ENCODE measurements at places on chromosomes 6 and 20.

GRCh38 chr20:3758566-3758965 is 9.0 kb downstream of the ADISSP start:
- no peak for DNase-seq

- DNase-seq: no peak
These were observed 583.8 kb upstream of the GJE1 start for GRCh38 chr6:141548966-141549365.

DNA sequence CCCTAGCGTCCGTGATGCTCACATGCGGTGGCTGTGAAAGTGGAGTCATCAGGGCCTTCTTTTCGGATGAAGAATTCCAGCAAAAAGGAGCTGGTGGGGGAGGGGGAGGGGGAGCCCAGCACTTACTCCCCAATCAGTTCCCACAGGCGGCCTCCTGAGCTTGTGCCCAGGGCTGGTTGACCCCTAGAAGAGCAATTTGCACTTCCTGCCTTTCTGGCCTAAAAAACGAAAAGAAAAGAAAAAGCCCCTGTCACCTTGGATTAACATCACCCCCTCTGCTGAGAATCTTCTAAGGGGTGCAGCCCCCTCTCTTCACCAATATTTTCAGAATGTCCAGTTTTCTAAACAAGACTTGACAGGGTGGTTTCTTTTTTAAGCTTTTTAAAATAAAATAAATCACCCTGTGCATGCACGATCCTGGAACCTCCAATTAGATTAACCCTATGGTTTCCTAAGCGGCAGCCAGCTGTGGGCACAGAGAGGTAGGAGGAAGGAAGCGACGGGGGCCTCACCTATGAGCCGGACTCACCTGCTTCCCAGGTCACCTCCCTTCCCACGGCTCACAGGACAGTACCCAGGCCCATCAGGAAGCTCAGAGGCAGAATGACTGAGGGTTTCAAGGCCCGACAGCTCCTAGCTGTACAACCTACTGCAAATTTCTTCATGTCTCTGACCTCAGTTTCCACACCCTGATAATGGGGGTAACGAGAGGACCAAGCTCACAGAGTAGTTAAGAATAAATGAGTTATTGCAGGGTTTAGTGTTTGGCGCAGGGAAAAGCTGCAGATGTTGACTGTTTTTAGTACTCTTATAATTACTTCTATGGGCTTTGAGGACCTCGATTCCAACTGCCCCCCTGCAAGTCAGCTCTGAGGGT is 10.5 kb upstream of the TGM2 start:
- no peak for DNase-seq

GRCh38 chr6:30394139-30394538 is 49.2 kb downstream of the RPP21 start:
- no peak for DNase-seq

DNA sequence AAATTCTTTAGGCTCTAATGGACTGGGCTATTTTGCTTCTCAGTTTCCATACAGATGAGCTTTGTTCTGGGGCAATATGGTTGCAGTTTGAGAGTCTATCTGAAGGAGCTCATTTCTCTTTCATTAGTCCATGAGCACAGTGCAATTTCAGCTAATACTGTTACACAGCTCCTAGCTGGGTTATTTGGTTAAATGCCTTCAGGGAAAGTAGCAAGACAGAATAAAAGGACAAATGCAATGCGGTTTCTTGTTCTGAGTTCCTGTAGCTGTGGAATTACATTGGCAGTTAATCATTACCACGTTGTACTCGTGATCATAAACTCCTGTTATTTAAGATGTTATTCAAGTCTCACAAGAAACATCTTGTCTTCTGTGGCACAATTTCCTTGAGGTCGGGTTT is 127.7 kb downstream of the BFSP1 start:
- no peak for DNase-seq

GRCh38 chr20:32017711-32018251 is 7.5 kb downstream of the CCM2L start:
- DNase-seq: no peak

DNA sequence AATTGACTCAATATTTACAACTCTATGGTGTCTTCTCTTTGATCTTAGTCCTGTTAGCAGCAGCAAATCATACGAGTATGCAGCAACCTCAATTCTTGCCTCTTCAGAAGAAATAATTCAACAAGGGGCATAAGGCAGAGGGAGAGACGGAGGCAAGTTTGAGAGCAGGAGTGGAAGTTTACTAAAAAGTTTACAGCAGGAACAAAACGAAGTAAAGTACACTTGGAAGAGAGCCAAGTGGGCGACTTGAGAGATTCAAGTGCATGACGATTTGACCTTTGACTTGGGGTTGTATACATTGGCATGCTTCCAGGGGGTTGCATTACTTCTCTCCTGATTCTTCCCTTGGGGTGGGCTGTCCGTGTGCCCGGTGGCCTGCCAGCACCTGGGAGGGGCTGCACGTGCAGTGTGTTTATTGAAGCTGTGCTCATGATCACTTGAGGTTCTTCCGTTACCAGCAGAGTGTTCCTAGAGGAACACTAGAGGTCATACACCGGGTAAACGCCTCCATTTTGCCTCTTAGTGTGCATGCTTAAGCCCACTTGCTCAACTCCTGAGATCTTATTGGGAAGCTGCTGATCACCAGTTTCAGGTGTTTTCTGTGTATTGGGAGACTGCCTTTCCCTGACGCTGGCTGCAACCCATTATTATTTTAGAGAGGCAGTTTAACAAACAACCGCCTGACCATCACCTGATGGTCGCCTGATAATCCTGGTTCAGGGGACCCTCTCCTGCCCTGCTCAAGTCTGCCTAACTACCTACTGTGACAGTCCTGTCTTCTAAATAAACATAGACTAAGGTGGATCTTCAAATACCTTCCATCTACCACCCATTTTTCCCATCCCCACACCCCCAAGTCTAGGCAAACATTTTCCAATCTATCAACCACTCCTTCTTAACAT is 172.4 kb upstream of the MYLIP start:
- no peak for DNase-seq

DNA sequence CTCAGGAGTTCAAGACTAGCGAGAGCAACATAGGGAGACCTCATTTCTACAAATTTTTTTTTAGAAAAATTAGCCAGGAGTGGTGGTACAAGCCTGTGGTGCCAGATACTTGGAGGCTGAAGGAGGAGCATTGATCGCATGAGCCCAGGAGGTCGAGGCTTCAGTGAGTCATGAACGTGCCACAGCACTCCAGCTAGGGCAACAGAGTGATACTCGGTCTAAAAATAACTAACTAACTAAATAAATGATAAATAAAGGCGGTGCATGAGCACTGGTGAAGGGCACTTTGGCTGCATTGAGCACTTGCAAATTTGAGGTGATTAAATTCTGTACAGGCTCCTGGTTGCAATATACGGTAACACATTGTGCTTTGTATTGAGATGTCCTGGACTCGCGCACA is 13.5 kb downstream of the HLA-A start:
- DNase-seq: no peak

DNA sequence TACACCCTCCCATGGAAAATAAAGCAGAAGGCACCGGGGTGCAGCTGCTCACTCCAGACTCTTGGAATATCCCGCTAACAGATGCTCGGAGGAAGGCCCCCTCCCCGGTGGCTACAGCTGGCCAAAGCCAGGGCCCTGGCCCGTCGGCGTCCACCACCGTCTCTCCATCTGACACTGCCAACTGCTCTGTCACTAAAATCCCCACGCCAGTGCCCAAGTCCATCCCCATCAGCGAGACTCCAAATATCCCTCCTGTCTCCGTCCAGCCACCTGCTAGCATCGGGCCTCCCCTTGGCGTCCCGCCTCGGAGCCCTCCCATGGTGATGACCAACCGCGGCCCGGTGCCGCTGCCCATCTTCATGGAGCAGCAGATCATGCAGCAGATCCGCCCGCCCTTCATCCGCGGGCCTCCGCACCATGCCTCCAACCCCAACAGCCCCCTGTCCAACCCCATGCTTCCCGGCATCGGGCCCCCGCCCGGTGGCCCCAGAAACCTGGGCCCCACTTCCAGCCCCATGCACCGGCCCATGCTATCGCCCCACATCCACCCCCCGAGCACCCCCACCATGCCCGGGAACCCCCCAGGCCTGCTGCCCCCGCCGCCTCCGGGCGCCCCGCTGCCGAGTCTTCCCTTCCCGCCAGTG is 143.9 kb downstream of the SOBP start:
- DNase-seq: no peak

DNA sequence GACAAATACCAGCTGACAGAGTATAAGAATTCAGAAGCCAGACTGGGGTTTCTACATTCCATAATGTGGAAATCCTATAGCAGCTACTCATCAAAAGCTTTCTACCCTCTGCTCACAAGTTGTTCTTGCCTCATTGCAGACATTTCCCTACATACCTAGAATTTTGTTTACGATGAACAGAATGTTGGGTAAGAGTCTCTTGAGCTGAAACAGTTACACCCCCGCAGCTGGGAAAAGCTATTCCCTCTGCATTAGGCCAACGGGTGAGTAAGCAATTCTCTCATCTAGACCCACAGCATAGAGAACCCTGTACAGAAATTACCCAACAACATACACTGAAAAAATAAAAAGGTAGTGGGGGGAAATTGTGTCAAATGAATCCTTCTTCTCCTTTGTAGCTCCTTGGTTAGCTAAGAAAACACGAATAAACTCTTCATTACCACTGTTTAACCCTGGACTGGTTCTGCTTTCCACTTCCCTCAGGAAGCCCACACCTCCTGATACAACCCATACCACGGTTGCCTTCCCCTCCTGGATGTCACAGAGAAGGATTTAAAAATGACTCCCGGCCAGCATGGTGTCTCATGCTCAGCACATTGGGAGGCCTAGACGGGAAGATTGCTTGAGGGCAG is 215.0 kb upstream of the SHLD1 start:
- no peak for DNase-seq

DNA sequence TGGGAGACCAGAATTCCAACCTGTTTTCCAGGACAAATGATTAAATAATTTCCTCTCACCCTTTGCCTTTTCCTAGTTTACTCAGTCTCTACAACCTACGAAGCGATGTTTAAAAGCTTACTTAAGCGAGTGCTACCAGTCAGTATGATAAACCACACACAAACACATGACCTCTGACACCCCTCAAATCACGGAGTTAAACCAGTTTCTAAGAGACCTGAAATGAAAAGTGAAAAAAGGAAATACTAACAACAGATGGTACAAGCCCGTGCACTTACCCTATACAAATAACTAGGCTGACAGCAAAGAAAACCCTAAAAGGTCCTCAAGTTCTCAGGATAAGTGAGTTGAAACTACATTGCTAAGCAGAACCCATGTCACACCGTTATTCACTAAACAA is 7.7 kb downstream of the TNFRSF21 start:
- no peak for DNase-seq
